WERI-Rb-1 (cell line): ENCODE measurements at places on chromosomes 16 and 17.
A peak's percentile ranks its signal among the peaks of the same experiment; 100 is the strongest.

DNA sequence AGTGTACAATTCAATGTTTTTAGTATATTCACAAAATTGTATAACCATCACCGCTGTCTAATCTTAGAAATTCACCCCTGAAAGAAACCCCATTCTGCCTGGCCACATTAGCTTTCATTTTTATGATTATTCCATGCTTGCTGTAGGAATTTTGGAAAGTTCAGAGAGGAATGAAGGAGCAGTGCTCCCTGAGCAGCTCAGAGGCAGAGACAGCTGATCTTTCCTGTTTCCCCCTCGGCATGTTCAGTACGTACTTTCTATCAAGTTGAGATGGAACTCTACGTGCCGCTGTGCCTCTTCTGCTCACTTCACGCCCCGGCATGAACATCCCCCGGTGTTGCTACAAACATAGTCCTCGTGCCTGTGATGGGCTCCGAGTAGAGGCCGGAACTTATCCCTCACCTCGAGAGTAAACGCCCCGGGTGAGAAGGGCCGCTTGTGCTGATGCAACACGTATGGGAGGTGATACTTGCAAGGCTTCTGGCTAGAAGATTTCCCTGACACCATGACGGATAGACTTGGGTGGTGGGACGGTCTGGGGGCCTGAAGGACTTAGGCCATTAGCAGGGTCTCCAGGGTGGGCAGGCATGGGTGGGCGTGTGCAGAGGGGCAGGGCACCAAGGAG lies 79.2 kb upstream of the CIBAR2 start:
- no peak for DNase-seq

DNA sequence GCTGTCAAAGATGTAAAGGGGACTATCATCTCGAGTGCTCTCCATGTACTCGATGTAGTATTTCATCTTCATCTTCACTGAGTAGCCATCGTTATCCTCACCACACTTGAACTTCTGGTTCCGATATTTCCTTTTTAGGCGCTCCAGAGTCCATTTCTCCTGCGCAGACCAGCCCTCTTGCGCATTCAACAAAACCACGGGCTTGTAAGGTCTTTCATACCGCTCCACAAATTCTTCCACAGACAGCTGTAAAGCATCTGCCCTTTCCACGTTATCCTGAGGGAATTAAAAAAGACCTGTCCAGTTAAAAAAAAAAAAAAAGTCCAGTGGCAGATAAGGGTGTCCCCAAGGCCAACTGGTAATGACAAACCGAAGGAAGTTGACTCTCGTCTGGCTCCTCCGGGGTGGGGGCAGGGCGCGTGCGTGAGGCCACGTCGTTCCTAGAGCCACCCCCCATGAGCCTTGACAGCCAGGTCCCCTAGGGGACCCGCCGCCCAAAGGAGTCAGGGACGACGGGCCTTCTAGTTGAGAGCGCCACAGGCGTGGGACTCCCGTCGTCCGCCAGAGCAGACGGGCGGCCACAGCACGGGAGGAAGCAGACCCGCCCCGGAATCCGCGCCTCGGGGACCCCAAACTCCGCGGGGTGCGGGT lies 701 bp downstream of the JMJD6 start:
- DNase-seq = peak; percentile 74

GRCh38 chr16:49693445-49693844 lies 162.5 kb downstream of the ZNF423 start:
- DNase-seq = no peak

- no peak for DNase-seq
These were observed 8.5 kb downstream of the HS3ST3A1 start for GRCh38 chr17:13593021-13593751.

DNA sequence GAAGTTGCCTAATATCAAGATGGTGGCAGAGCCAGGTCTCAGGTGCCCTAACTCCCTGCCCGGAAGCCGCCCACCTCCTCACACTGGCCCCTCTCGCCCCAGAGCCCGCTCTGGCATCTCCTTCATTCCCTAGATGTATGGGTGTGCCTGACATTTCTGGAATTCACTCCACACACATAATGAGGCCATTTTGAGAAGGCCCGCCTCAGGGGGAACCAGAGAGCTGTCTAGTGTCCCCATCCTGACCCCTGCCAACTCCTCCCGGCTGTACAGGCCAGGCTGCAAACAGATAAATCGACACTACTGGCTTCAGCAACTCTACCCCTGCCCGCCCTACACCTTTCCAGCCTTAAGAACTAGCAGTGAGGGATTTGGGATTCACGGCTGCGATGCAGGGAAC lies 7.7 kb downstream of the WNT3 start:
- DNase-seq = no peak

- no peak for DNase-seq
These were observed 78.1 kb downstream of the LMF1 start for GRCh38 chr16:892536-893255.

- no peak for DNase-seq
These were observed 4.5 kb downstream of the PLLP start for GRCh38 chr16:57279780-57280638.

DNA sequence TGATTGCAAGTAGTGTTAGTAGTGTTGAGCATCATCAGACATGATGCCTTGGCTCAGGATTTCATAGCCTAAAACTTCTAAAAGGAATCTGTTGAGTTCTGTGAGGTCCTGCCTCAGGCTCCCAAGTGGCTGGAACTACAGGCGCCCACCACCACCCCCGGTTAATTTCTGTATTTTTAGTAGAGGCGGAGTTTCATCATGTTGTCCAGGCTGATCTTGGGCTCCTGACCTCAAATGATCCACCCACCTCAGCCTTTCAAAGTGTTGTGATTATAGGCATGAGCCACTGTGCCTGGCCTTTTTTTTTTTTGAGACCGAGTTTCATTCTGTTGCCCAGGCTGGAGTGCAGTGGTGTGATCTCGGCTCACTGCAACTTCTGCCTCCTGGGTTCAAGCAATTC lies 5.7 kb downstream of the PSMD11 start:
- DNase-seq = no peak

DNA sequence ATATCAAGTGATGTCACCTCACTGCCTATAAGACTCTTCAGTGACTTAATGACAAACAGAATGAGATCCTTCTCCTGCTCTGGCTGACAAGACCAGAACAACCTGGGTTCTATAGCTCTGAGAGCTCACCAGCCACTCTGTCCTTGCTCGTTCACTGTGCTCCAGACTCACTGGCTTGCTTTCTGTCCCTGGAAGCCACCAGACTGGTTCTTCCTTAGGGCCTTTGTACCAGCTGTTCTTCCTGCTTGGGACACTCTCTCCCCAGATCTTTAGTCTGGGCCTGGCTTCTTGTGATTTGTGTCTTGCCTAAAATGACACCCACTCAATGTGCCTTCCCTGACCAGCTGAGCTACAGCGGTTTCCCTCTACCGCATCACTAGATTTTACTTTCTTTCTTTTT lies 76.1 kb downstream of the FTO start:
- DNase-seq = no peak

GRCh38 chr16:86444661-86445060 lies 65.7 kb upstream of the FOXF1 start:
- no peak for DNase-seq

DNA sequence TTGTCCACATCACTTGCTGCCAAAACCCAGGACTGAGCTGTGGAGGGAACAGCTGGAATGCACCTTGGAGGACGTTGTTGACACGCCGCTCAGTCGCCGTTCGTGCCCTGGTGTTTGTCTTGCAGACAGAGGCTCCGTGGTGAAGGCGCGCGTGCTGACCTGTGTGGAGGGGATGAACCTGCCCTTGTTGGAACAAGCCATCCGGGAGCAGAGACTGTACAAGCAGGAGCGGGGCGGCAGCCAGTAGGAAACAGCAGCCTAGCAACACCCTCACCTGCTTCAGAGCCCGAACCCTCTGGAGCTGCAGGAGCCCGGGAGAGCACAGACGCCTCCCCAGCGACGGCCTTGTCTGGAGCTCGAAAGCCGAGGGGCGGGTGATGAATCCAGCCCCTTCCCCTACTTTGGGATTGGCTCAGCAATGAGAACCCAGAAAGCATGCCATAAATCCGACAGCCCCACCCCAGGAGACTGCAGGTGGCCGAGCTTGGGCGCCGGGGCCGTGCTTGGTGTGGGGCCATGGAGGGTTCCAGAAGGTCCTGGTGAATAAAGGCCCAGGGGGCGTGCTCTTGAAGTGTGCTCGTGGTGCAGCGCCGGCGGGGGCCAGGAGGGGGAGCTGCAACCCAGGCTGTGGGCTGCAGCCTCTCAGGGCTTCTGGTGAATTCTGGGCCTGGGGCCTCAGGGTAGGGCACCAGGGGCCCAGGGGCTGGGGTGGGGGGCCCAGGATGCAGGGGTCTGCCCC lies 470 bp upstream of the CDK3 start:
- DNase-seq = peak; percentile 81

GRCh38 chr17:1890758-1891450 lies 61.1 kb downstream of the RPA1 start:
- no peak for DNase-seq

GRCh38 chr17:1087381-1088241 lies 90.7 kb downstream of the TIMM22 start:
- DNase-seq = no peak

DNA sequence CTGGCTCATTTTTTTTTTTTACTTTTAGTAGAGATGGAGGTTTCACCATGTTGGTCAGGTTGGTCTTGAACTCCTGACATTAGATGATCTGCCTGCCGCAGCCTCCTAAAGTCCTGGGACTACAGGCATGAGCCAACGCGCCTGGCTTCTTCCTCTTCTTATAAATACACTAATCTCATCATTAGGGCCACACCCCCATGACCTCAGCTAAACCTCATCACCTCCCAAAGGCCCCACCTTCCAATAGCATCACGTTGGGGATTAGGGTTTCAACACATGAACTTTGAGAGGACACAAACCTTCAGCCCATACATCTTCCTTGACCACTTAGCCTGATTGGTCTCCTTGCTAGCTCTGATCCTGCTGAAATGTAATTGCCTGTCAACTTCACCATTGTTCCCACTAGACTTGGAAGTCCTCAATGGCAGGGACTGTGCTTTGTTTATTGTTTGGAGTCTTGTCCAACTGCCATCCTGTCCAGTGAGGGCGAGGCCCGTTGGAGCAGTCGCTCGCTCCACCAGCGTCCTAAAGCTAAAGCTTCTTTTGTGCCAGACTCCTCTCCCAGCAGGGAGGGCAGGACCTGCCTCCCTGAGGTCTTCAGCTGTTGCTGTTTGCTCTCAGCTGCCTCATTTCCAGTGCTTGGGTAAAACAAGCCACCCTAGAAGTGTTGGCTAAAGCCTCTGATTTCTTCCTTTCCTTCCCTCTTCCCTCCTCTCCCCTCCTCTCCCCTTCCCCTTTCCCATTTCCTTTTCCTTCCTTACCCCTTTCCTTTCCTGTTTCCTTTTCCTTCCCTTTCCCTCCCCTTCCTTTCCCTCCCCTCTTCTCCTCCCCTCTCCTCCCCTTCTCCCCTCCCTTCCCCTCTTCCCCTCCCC lies 85.3 kb downstream of the HAPSTR1 start:
- peak; percentile 95 for DNase-seq

GRCh38 chr16:50830698-50831097 lies 88.8 kb downstream of the CYLD start:
- no peak for DNase-seq

- peak; percentile 48 for DNase-seq
These were observed 18.6 kb downstream of the RAD51C start for GRCh38 chr17:58710948-58711552.
